ENCODE measurements at places on chromosomes 3 and 15. TPM values are rescaled to one million over a fixed set of nuclear protein-coding genes. Genes with fewer than 3 reads are reported as not detected.

Gene SLC28A2
- total RNA-seq: not detected

Gene NPAP1
- not detected for total RNA-seq

Gene FOXB1
- total RNA-seq: not detected

Gene TGM5
- total RNA-seq: not detected

Measured in endothelial cell of coronary artery (primary cell).